ENCODE measurements at places on chromosomes 12 and 14.

DNA sequence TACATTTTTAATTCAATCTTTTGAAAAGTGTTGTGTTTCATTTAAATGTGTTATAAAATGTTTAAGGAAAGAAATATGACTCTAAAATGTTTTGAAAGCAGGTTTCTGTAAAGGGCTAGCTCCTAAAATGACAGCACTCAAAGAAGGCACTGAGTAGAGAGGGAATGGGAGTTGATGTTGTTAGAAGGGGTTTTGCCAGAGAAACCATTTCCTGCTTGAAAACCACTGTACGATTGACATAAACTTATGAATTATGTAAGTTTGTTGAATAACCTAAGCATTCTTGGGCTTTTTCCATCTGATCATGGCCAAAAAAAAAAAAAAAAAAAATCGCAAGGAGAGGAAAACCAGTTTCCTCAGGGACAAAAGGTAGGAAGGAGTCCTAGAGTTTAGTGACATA, 234.0 kb downstream of the EGLN3 start:
- DNase-seq: no peak

DNA sequence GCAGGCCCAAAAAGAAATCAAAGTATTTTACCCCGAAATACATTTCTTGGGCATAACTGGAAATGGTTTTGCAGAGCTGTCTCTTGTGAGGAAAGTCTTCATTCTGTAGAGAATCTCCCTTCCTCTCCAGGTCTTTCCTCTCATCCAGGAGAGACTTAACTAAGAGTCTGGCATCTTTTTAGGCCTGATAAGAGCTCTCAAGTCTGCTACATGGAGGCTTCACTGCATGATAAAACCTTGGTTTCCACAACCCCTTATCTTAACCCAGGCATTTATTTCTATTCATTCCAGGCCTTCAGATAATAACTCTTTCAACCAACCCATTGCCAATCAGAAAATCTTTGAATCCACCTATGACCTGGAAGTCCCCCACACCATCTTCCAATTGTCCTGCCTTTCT, 41.1 kb upstream of the LRRK2 start:
- DNase-seq: no peak

- DNase-seq: no peak
Observed at GRCh38 chr12:95790033-95790916, at the start of gene NTN4. Gene NTN4, minus strand, starts transcription at chr12:95790764. Its CDS starts 455 bp downstream, at chr12:95790309.

DNA sequence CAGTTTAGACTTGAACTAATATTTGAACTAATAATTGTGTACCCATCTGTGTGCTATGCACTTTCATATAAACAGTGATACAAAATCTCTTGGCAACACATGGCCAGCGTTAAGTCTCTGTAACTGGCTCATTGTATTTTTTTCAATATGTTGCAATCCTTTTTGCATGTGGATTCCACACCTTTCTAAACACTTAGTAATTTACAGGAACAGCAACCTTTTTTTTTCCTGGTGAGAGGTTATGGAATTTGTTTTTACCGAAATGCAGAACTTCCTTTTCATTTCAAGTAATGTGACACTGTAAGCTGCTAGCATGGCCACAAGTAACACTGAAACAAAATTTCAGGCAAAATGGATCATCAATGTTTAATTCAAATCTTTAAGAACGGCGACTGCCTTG, 45.4 kb upstream of the EPS8 start:
- no peak for DNase-seq

DNA sequence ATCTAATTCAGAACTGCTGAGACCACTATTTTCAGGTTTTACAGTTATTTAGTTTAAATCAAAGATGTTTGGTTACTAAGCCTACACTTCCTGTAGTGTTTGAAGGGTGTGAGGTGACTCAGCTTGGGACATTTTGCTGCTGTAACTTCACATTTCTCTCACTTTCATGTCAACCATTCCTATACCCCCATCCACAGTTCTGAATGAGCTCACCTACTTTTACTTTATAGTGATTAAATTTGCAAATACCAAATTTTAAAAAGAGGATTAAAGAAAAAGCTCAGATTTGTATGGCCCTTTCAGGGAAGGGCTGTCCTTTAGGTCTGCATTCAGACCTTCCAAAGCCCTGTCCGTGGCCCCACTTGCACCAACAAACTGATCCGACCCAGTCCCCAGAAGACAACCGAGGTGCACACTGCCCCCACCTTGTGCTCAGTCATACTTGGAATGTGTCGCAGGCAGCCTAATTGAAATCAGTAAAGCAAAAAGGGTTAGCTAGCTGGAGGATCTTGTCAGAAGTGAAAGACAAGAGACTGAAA, 174.4 kb downstream of the MON2 start:
- DNase-seq: no peak

DNA sequence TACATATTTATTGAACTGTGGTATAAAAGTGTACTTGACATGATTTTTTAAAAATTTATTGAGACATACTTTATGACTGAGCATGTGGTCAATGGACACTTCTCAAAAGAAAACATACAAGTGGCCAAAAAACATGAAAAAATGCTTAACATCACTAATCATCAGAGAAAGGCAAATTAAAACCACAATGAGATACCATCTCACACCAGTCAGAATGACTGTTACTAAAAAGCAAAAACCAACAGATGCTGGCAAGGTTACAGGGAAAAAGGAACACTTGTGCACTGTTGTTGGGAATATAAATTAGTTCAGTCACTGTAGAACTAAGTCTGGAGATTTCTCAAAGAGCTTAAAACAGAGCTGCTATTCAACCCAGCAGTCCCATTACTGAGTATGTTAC, 1177.6 kb downstream of the GALC start:
- no peak for DNase-seq

GRCh38 chr12:49304161-49304560, 9.2 kb downstream of the PRPH start:
- no peak for DNase-seq

DNA sequence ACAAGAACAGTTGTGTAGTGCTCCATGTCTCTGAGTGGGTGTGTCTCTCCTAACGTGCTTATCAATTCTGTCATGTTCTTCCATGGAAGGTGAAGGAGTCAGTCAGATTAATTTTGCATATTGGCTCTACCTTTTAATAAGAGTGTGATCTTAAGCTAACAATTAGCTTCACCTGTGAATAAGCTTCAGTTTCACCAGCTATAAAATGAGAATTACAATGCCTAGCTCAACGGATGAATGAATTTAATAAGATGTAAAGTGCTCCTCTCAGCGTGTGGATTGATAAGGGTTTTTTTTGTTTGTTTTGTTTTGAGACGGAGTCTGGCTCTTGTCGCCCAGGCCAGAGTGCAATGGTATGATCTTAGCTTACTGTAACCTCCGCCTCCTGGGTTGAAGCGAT, 32.7 kb downstream of the CCDC175 start:
- no peak for DNase-seq

DNA sequence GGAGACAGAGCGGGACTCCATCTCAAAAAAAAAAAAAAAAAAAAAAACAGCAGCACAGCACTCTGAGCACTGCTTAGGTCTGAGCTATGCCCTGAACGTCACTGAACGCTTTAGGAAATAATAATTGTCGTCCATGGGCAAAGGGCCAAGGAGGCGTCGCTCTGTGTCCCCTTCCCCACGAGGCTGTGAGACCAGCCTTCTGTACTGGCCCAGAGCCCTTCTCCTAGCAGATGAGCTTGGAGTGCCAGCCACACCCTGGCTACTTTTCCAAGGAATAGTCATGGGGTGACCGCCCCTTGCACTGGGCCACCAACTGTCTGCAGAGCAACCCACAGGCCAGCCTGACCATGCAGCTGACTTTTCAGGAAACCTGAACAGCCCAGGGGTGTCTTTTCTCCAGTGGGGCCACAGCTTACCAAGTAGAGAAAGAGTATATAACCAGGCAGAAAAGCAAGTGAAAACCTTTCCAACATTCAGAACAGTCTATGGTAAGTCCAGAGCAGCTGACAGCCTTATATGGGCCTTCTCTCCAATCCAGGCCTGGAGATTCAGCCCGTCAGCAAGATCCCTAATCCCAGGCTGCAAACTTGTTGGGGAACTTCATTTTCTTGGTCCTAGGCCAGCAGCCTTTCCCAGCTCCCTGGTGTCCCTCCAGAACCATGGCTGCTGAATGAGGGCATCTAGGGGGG, 28.5 kb downstream of the CD9 start:
- no peak for DNase-seq

- DNase-seq: no peak
Observed at GRCh38 chr14:20606190-20606901, 15.2 kb upstream of the RNASE12 start.

- no peak for DNase-seq
Observed at GRCh38 chr12:26092346-26093105, 32.3 kb downstream of the BHLHE41 start.

DNA sequence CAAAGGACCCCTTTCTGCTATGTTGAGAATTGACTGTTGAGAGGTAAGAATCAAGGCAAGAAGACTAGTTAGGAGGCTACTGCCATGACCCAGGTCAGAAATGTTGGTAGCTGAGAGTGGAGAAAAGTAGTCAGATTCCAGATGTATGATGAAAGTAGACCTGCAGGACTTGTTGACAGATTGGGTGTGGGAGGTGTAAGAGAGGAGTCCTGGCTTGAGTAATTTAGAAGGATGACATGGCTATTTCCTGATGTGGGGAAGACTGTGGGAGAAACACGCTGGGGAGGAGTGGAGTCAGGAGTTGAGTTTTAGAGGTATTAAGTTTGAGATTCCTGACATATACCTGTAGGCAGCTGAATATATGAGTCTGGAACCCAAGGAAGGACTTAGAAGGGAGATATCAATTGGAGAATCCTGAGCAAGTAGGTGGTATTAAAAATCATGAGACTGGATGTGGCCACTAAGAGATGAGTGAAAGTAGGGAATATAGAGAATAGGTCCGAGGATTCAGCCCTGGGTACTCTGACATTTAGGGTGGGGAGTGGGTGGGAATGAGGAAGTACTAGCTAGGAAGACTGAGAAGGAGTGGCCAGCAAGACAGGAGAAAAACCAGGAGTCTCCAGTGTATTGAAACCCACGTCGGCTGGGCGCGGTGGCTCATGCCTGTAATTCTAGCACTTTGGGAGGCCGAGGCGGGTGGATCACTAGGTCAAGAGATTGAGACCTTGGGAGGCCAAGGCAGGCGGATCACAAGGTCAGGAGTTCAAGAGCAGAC, 12.6 kb upstream of the DDX47 start:
- no peak for DNase-seq

GRCh38 chr14:106877517-106877916, 1351.1 kb downstream of the TMEM121 start:
- DNase-seq: no peak

DNA sequence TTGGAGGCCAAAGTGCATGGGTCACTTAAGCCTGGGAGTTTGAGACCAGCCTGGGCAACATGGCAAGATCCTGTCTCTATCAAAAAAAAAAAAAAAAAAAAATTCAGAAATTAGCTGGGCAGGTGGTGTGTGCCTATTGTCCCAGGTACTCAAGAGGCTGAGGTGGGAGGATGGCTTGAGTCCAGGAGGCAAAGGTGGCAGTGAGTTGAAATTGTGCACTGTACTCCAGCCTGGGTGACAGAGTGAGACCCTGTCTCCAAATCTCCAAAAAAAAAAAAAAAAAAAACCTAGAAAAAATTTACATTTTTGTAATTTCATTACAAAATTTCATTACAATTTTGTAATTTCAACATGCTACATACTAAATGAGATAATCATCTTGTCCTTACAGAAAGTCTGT, 42.7 kb downstream of the SYNE2 start:
- no peak for DNase-seq

GRCh38 chr14:68824517-68825347, 31.9 kb upstream of the ZFP36L1 start:
- peak; percentile 38 for DNase-seq

DNA sequence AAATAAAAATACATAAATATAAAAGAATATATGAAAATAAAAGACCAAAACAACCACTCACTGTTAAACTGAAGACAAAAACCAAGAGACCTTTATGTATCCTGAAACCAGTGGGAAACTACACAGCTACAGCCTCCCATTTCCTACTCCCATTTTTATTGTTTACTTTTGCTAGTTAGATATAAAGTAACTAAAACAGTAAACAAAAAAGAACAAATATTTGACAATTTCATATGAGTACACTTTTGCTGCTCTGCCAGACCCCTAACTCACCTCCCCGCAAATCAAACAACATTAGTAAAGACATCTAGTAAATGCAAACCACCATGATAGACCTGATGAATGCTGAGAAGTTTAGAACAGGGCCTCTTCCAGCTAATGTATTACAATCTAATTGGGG, 97.1 kb downstream of the BCL2L14 start:
- no peak for DNase-seq

DNA sequence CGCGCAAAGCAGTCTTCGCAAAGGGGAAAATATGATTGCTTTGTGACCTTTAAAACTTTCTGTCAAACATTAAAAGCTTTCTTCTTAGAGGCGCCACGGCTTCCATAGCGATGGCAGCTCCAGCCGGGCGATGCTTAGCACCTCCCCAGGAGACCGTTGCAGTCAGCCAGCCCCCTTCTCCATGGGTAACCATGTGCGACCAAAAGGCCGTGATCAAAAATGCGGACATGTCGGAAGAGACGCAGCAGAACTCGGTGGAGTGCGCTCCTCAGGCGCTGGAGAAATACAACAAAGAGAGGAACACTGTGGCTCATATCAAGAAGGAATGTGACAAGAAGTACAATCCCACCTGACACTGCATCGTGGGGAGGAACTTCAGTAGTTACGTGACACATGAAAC, 12.7 kb upstream of the STON2 start:
- DNase-seq: no peak

GRCh38 chr14:99945732-99946651, 119.2 kb upstream of the EVL start:
- no peak for DNase-seq

- no peak for DNase-seq
Observed at GRCh38 chr12:93146263-93146939, 217.3 kb upstream of the EEA1 start.

DNA sequence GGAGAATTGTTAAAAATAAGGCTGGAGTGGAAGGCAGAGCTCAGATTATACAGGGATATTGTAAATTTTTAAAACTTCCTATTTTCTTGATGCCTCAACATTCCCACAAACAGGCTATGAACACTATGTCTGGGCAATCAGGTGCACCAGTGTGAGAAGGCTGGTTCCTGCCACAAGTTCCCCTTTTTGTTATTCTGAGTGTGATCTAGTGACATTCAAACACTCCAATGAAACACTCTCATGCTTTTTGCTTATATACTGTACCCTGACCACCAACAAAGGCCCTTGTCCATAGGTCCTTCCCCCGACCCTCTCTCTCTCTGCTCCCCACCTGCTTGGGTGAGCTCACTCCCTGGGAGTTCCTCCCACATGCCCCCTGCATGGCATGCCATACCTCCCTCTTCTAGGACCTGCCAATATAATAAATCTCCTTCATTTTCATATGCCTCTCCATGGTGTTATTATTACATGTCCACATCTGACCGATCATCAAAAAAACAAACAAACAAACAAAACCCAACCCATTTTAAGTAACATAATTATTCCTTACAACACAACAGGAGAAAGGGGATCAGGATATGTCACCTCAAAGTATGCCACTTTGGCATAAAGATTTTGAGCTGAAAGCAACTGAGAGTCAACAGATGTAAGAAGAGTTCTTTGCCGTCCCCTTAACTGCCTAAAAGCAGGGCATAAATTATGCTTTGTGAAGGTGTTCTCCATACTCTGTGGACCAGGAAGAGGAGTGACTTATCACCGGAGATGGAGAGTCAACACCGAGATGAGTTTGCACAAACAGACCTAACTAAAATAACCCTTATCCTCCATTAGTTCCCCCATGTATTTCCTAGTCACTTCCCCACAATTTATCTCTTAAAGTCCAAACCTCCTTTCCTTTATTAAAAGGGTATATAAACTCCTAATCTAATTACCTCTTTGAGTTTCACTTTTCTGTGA, 42.5 kb upstream of the CATSPERB start:
- no peak for DNase-seq

GRCh38 chr14:51852541-51852940, 7.9 kb upstream of the GNG2 start:
- no peak for DNase-seq

All from amygdala (tissue), 56 donors.